Glutamatergic neuron (in vitro differentiated cells): ENCODE measurements at places on chromosomes 12 and 14.

GRCh38 chr14:105468621-105469241 is 5.9 kb upstream of the CRIP2 start:
- DNase-seq, result no peak

- DNase-seq, result no peak
Measured at GRCh38 chr12:9741726-9742125, 8.8 kb upstream of the CLECL1 start.

DNA sequence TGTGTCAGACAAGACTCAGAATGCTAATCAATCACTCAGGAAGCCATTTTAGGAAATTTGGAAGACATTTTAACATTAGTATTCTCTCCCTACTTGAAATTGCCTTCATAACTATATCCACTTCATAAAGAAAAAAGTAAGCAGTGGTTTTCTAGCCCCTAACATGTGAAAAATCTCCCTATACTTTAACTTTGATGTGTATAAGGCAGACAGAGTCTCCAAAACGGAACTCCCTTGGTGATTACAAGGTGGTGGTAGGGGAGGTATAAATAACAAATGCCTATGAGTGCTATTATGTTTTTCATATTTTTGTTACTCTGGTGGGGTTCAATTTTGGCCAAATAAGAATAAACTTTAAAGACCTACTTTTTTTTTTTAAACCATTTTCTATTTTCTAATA is 300.3 kb downstream of the BTG1 start:
- DNase-seq, result no peak

DNA sequence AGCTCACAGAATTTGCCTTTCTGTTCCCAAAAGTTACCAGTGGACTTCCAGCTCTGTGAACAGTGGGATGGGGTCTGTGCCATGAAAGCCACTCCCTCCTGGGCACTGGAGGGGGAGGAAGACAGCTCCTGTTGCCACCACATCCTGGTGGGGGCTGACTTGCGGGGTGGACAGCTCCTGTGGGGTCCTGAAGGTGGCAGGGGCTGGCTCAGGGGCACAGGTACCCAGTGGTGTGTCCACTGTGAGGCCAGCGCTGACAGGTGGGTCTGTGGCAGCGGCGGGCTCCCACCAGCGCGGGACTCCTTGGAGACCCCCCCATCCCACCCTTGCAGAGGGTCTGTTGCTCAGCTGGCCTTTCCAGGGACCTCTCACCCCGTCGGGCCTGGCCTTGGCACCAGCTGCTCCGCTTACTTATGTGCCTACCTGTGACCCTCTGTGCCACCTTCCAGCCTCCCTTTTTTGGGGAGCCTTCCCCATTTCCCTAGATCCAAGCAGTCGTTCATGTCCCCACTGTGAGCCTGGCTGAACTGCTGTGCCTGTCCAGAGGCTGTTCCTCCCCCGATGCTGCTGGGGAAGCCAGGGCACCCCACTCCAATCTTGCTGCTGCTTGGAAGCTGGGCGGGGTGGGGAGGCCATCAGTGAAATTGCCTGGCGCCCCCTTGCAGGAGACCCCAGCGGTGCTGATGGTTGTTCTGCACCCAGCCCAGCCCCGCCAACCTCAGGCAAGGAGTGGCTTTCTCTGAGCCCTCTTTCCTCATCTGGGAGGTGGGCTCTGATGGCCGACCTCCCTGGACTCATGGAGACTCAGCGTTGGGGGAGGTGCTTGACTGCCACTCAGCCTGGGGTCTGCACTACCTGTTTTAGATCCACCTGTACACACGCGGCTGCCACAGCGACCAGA is 2.2 kb downstream of the TEDC1 start:
- DNase-seq, result peak; percentile 33

GRCh38 chr14:68363843-68364767 is 428.8 kb downstream of the ZFP36L1 start:
- peak; percentile 74 for DNase-seq
